ENCODE measurements at places on chromosomes 5 and 9. TPM values are rescaled to one million over a fixed set of nuclear protein-coding genes. Genes with fewer than 3 reads are reported as not detected.

CATSPER3 gene
- 0.27 TPM for total RNA-seq

TGFBI gene
- 2.2 TPM for total RNA-seq

ATG12 gene
- 16.2 TPM for total RNA-seq

C5orf46 gene
- total RNA-seq: not detected

Data from hematopoietic multipotent progenitor cell (in vitro differentiated cells).